IMR-90 (cell line): ENCODE measurements at places on chromosomes 5 and 9. TPM values are rescaled to one million over a fixed set of nuclear protein-coding genes. Genes with fewer than 3 reads are reported as not detected.

CNTNAP3 gene
- 0.90 and 1.1 TPM in 2 replicates for total RNA-seq

PRLR gene
- 0.54 and 0.56 TPM in 2 replicates for total RNA-seq

OGN gene
- under 0.01 TPM in 1 of 2 replicates, not detected in the other for total RNA-seq

LCP2 gene
- total RNA-seq: not detected in 2 replicates
